ENCODE measurements at places on chromosomes 12 and 14.

DNA sequence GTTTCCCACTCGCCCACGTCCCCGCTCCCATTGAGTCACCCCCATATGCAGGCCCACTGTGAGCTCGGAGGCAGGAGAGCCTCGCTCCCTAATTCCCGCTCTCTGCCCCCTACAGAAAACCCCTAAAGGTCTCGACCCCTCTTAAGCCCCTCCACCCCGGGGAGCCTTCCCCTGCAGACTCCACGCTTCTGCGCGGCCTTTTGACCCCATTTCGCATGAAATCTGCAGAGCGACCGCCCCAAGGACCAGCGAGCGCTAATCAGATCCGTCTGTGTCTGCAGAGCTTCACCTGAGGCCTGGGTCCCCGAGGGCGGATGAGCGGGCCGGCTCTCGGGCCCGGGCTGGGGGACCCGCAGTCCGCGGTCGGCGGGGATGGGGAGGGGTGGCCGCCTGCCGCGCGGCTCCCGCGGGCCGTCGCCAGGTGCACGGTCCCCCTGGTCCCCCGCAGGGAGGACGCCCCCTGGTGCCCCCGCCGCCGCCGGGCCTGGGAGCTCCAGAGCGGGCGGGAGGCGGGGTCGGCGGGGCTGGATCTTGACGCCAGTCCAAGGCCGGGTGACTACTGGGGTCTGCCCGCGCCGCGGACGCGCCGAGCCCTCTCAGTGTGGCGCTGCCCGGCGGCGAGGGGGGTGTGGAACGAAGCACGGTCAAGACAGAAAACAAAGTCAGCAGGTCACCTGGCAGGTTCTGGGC, 10.1 kb downstream of the BMP4 start:
- DNase-seq, result no peak

DNA sequence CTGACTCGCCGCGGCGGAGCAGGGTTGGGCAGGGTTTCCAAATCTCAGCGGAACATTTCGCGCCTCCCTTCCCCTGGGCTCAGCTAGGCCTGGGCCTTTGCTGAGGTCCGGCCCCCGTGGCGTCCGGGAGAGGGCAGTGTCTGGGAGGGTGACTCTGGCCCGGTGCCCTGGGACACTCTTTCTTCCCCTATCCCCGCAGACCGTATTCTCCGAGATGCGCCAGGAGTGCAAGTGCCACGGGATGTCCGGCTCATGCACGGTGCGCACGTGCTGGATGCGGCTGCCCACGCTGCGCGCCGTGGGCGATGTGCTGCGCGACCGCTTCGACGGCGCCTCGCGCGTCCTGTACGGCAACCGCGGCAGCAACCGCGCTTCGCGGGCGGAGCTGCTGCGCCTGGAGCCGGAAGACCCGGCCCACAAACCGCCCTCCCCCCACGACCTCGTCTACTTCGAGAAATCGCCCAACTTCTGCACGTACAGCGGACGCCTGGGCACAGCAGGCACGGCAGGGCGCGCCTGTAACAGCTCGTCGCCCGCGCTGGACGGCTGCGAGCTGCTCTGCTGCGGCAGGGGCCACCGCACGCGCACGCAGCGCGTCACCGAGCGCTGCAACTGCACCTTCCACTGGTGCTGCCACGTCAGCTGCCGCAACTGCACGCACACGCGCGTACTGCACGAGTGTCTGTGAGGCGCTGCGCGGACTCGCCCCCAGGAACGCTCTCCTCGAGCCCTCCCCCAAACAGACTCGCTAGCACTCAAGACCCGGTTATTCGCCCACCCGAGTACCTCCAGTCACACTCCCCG, 3.0 kb downstream of the WNT1 start:
- DNase-seq, result no peak

GRCh38 chr12:118727196-118727978, 254.0 kb upstream of the SRRM4 start:
- no peak for DNase-seq

- no peak for DNase-seq
These were observed 27.4 kb downstream of the FAM177A1 start for GRCh38 chr14:35073486-35073885.

DNA sequence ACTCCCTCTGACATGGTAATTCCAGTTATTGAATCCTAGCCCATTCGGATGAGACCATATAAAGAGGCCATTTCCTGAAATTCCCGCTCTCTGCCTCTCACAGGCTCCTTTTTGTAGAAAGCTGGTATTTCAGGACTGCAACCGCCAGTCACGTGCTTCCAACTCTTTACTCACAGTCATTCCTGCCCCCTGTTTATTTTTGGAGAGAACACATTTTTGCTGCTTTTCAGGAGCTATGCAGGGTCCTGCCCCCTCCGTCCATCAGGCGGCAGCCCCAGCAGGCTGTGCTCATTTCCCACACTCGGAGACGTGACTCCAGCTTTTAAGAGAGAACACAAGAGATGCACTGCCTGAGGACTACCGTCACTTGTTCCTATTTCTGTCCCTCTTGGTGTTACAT, 26.8 kb downstream of the IFT43 start:
- DNase-seq, result no peak

GRCh38 chr12:15977999-15978951, 67.1 kb downstream of the DERA start:
- no peak for DNase-seq

- DNase-seq, result no peak
These were observed 231.0 kb upstream of the ATP2B1 start for GRCh38 chr12:89939522-89940215.

DNA sequence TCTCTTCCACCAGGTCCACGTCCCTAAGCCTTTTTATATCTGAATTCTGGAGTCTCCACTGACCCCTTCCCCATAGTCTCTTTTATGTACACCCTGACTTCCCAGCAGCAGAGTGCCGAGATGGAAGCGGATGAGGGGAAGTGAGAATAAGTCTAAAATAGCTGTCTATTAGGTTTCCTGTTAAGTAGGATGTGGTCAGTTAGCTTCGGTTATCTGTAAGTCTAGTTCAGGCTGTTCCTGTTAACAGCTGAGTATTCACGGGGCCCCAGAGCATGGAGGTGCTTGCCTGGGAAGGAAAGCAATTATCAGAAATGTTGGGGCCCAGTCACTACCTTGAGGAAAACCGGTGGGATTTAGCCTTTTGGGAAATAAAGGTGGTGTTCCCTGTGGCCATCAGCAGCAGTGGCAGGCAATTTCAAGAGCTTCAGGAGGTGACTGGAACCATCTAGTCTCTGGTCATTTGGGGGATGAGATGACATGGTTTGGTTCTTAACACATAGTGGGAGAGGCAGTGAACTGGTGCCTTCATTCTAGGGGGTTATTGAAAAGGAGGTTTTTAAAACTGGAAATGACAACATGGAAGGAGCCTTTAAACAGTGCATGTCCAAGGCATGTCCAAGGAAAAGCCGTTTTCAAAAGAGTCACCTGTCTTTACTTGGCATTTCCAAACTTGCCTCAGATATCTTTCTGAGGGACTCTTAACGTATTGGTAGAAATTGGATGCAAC, 21.8 kb downstream of the CHST11 start:
- DNase-seq, result no peak

DNA sequence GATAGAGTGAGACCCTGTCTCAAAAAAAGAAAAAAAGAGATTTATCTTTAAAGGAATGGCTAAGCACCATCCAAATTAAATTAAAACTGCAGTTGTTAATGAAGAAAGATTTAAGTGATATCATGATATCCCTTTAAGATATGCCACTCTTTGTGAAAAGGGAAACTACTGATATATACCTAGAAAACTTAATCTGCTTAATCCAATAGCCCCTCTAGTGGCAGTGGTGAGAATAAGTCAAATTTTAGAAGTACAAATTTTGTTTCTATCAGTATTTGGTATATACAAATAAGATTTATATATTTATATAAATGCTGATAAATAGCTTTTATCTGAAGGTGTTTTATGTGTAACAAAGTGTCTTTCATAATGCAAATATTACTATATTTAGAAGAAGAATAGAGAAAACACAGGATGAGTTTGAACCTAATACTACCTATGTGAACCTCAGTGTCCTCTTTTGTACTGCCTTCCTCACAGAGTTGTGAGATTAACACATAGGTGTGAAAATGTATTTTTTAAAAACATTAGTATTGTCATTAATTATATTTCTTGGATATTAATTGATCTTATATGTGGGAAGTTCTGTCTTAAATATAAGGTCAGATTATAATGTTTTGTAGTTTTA, 51.4 kb upstream of the GARIN2 start:
- no peak for DNase-seq

GRCh38 chr14:89564286-89564957, 147.4 kb upstream of the FOXN3 start:
- DNase-seq, result no peak

GRCh38 chr12:98698603-98699463, 53.7 kb downstream of the APAF1 start:
- DNase-seq, result no peak

DNA sequence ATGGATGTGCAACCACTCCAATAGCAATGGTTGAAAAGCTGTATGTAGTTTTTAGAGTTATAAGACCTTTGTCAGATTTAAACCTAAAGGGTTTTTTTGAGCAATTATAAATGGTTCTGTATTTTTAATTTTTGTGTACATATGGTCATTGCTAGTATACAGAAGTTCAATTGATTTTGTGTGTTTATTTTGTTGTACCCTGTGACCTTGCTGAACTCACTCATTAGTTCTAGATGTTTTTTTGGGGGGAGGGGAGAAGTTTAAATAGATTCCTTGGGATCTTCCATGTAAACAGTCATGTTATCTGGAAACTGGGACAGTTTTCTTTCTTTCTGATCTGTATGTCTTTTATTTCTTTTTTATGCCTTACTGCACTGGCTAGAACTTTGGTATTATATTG, 87.8 kb downstream of the MED13L start:
- DNase-seq, result no peak

DNA sequence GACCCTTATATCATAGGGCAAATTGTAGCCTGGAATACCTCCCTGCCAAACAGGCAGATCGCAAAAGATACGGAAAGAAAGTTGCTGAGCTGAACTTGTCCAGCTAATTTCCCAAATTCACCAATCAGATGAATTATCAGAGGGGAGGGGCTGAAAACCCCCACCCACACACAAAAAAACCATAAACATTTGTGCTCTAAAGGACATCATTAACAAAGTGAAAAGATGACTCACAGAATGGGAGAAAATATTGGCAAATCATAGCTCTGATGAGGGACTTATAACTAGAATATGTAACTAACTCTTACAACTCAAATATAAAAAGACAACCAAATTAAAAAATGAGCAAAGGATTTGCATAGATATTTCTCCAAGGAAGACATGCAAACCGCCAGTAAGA, 36.3 kb downstream of the PTHLH start:
- DNase-seq, result no peak

GRCh38 chr14:94244182-94244581, 48.9 kb downstream of the SERPINA10 start:
- no peak for DNase-seq

DNA sequence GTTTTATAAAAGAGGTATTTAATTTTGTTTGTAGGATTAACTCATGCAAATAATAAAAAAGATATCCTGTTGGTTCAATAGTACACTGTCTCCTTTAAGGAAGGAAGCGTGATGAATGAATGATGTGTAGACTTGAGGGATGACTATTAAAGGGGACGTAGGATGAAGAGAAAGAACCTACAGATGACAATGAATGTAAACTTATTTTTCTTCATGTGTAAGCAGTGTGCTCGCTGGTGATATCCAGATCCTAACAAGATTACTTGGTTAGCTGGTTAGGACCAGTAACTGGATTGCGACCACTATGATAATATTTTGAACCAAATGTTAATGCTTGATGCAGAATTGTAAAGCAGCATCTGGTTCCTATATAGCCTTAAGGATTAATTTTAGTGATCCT, 2.6 kb downstream of the ARF6 start:
- DNase-seq, result no peak

GRCh38 chr12:132023658-132024057, 73.9 kb downstream of the EP400 start:
- DNase-seq, result no peak

DNA sequence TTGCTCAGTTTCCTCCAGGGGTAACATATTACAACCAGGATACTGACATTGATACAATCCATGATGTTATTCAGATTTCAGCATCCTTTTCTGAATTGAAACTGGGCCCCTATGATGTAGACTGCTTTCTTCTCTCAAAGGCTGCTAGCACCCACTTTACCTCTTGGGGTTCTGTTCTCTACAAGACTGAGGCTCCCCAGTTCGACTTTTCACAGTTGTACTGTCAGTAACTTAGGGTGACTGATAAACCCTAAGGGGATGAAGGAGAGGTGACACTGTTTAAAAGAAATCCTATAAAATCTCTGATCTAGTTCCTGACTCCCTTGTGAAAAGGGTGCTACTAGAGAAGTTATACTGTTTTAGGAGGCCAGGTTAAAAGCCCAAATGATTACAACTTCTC, 818 bp downstream of the VPS33A start:
- no peak for DNase-seq

- no peak for DNase-seq
These were observed 571.7 kb downstream of the RPS29 start for GRCh38 chr14:49014476-49014875.

DNA sequence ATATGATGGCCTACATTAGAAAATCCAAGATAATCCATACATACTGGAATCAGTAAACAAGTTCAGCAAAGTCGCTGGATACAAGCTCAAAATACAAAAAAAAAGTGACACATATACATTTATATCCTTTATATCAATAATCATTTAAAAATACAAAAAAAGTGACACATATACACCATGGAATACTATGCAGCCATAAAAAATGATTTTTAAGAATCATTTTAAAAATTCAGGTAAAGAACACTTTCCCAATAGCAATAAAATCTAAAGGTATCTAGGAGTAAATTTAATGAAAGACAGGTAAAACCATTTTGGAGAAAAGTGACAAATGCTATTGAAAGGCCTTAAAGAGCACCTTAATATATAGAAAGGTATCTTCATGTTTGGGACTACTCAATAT, 111.9 kb downstream of the NTN4 start:
- DNase-seq, result no peak

GRCh38 chr12:51028126-51028812, 2.1 kb upstream of the SLC11A2 start:
- DNase-seq, result peak; percentile 43

DNA sequence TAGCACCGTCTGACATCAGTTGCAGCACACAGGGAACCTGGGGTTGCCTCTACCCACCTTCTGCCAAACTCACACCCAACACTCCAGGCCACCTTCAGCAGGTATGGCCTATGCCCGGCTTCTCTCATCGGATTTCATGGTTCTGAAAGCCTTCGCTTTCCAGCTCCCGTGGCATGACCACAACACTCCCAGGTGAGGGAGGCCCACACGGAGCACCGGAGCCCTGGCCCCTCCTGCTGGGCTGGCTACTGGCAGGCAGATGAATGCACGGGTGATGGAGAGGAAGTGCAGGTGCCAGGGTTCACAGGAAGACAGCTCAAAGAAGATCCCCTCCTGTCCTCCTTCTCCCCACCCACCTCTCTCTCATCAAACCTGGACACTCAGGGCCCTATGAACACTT, 37.2 kb downstream of the CACNA2D4 start:
- DNase-seq, result no peak

- no peak for DNase-seq
These were observed 248.5 kb upstream of the DDHD1 start for GRCh38 chr14:53401646-53402045.

- DNase-seq, result peak; percentile 51
These were observed 6.4 kb upstream of the ZNF385A start for GRCh38 chr12:54390668-54391551.

- DNase-seq, result no peak
These were observed 84.6 kb upstream of the DYNC1H1 start for GRCh38 chr14:101879529-101880336.

- no peak for DNase-seq
These were observed 250.4 kb upstream of the SEL1L start for GRCh38 chr14:81784084-81784483.

- peak; percentile 76 for DNase-seq
These were observed 228.9 kb upstream of the EGLN3 start for GRCh38 chr14:34179727-34180126.

- DNase-seq, result no peak
These were observed 193.9 kb downstream of the FUT8 start for GRCh38 chr14:65606460-65606859.

GRCh38 chr12:19222558-19222957, 93.0 kb downstream of the PLEKHA5 start:
- DNase-seq, result no peak
